ENCODE measurements at places on chromosomes 6 and 20. TPM values are rescaled to one million over a fixed set of nuclear protein-coding genes. Genes with fewer than 3 reads are reported as not detected.

DNA sequence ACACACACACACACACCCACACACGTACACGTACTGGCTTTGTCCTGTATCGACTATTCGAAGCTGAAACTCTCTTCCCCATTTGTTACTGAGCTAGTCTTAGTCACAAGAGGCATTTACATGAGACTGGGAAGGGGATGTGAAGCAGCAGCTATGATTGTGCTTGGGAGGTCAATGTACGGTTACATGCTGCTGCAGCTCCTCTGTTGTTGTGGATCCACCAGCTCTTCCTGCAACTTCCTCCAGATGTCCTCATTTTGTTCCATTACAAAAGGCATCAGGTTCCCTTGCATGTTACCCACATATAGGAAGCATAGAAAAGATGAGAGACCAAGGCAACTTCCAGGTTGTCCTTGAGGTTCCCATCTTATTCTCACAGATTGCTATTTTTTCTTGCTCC is 612.4 kb upstream of the IMPG1 start:
- no peak for DNase-seq

DNA sequence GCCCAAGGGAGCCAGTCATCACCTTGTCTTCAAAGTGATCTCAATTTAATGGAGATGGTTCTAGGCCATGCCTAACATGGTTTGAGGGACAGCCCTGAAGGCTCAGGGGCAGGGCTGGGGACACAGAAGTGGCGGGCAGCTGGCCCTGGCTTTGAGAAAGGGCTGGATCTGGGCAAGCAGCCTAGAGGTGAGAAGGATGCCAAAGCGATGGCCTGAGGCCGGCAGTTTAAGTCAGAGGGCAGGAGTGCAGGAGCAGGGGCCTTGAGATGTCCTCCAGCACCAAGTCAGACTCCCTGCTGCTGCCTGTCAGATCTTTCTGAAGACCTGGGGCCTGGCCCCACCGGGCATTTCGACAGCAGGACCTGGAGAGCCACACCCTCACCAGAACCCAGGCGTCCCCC is 28.4 kb upstream of the APMAP start:
- DNase-seq: no peak

- no peak for DNase-seq
Measured at GRCh38 chr6:127176146-127176545, 57.7 kb downstream of the RSPO3 start.

DNA sequence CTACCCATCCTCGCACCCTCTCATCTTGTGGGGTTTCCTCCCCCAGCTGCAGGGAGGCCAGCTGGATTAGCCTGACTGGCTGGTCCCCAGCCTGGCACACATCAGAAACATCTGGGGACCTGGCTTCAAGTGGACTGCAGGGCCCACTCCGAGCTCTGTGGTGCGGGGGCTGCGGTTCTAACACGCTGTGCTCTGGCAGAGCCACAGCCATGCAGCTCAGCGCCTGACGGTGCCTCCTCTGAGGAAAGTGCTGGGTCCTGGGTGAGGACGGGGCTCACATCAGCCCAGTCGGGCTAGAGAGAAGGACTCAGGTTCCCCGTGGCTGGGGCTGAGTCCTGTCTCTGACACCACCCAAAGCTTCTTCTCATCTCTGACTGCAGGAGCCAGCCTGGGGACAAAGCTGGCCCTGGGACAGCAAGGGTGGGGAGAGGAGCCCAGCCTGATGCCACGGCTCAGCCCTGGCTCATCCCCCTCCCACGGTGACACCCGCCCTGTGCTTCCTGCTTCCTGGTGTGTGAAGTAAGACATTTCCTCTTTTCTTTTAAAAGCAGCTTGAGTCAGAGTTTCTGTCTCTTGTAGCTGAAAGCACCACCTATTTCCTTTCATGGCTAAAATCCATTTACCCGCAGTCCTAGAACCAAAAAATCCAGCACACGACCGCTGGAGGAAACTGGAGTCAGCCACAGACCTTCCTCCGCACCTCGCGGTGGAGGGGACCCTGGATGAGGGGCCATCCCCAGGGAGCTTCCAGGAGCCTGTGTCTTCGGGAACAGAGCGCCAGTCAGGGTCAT is 127.4 kb upstream of the AFDN start:
- peak; percentile 83 for DNase-seq

DNA sequence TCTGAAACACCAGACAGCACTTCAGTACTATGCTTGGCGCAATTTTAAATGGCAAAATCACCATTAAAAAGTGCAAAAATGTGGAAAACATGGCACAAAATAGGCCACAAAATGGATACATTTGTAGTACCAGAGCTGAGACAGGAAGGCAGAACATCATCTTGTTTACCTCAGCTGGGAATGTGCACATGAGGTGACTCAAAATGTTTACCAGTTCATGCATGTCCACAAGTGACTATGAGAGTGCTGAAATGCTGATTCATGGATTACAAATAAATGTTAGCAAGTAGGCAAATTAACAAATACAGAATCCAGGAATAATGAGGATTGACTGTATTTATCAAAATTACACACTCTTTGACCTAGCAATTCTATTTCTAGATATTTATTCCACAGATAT is 201.6 kb downstream of the ISM1 start:
- DNase-seq: no peak

DNA sequence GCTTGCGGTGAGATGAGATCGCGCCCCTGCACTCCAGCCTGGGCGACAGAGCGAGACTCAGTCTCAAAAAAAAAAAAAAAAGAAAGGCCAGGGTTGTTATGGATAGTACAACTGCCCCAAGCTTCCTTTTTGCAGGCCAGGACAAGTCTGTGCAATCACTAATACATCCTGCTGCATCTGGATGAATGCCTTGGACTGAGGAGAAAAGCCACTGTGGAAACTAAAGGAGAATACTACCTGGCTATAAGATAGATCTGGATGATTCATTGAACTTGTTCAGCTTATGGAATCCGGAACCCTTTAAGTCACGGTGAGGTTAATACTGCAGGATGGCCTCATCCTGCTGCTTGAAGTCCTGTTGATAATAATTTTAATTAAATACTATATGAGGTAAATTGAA is 278.2 kb downstream of the TFAP2A start:
- DNase-seq: no peak

GRCh38 chr20:5356941-5357340 is 40.2 kb upstream of the PROKR2 start:
- DNase-seq: no peak

GRCh38 chr6:168676552-168677322 is 235.8 kb downstream of the SMOC2 start:
- no peak for DNase-seq

- peak; percentile 7 for DNase-seq
Measured at GRCh38 chr6:87029711-87030314, 65.1 kb downstream of the CGA start.

GRCh38 chr20:52172392-52173047 is 19.1 kb downstream of the ZFP64 start:
- no peak for DNase-seq

- peak; percentile 35 for DNase-seq
Measured at GRCh38 chr6:24524805-24525204, 30.0 kb downstream of the ALDH5A1 start.

CCM2L gene
- not detected for total RNA-seq

USP49 gene
- 5.7 TPM for total RNA-seq

DOP1A gene
- 7.7 TPM for total RNA-seq

CNKSR3 gene
- total RNA-seq: 0.45 TPM

BANF2 gene
- total RNA-seq: not detected

TMEM244 gene
- 0.54 TPM for total RNA-seq

BPI gene
- not detected for total RNA-seq

Measured in activated CD8-positive, alpha-beta T cell treated with anti-CD3 and anti-CD28 coated beads for 36 hours (primary cell).